ENCODE measurements at places on chromosomes 4 and X.
A peak's percentile ranks its signal among the peaks of the same experiment; 100 is the strongest.

DNA sequence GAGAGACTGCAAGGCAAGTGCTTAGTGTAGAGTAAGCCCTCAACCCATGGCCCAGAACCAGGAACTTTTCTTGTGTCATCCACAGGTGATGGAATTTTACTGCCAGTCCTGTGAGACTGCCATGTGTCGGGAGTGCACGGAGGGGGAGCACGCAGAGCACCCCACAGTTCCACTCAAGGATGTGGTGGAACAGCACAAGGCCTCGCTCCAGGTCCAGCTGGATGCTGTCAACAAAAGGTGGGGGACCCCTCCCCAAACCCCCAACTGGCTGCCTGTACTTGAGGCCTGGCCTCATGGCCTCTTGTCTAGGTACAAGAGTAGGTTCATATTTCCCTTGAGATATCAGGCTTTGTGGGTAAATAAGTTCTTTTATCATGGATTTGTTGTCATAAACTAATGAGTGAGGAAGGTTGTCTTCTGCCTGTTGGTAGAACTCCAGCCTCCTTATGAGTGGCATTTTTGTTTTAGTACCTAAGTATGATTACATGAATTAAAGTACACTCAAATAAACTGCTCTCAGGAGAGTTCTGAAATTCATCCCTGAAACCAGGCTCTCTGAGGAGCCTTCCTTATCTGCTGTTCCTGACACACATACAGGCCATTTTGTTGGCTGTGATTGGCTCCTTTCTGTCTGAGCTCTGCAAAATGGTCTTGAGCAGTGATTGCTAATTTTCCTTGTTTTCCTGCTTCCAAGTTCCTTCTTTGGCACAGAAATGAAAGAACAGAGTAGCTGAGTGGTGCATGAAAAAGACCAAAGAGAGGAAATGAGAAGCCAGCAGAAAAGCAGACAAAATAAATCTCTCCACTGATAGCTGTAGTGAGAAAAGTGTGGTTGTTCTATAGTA is 51.4 kb upstream of the MND1 start:
- DNase-seq: peak; percentile 18
- H3K4me3 ChIP-seq: no peak overlapping the region
- H3K27me3 ChIP-seq: no peaks in the 10 kb centered on the region

DNA sequence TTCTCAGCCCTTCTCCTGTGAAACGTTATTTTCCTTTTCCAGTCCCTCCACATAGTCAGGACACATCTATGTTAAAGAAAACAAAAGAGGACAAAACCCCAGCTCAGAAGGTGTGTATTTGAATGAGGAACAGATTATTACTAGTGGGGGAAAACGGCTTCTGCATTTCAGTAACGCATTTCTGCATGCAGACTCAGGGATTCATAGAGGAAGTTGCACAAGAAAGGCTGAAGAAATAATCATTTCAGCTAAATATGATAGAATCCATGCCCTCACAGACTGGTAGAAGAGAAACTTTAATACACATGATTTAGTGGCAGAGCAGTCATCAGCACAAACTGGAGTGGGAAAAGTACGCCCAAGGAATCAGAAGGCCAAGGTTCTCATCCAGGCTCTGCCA is 270.8 kb upstream of the FGF13 start:
- H3K27me3 ChIP-seq: no peaks in the 10 kb centered on the region
- no peak overlapping the region for H3K27ac ChIP-seq
- H3K4me3 ChIP-seq: no peak overlapping the region
- H3K36me3 ChIP-seq: no peaks in the 10 kb centered on the region

DNA sequence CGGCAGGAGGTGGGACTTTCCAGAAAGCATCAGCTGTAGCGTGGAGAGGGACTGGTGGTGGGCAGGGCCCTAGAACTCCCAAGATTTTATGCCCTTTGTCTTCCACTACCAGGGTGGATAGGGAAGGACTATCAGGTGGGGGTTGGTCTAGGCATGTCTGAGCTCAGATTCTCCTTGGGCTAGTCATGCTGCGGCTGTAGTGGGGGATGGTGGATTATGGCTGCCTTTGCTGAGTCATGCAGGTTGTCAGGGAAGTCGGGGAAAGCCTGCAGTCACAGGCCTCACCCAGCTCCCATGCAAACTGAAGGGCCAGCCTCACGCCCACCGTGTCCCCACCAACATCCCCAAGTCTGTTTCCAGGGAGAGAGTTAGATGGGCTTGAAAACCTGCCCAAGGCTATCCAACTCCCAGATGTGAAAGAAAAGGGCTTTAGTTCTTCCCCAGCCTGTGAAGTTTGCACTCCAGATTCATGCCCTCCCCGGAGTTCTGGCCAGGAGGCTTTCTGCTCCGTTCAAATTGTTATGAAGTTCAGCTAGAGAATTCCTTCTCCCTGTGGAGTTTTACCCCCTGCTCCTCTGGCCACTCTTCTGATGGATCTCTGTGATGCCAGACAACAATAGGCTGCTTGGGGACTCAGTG is 13.4 kb upstream of the MEPE start:
- no peaks in the 10 kb centered on the region for H3K4me1 ChIP-seq
- no peaks in the 10 kb centered on the region for H3K36me3 ChIP-seq
- H3K27me3 ChIP-seq: no peaks in the 10 kb centered on the region

- no peak overlapping the region for H3K27ac ChIP-seq
- H3K27me3 ChIP-seq: no peaks in the 10 kb centered on the region
- no peak overlapping the region for H3K4me3 ChIP-seq
- peaks cover 3% of the 10 kb centered on the region for H3K4me1 ChIP-seq
- H3K36me3 ChIP-seq: no peaks in the 10 kb centered on the region
These were observed 6.3 kb downstream of the FMR1 start for GRCh38 chrX:147917700-147918695.

- DNase-seq: no peak
- H3K27ac ChIP-seq: peak overlapping the region; percentile 62
- no peaks in the 10 kb centered on the region for H3K27me3 ChIP-seq
- no peaks in the 10 kb centered on the region for H3K36me3 ChIP-seq
- peaks cover 12% of the 10 kb centered on the region for H3K4me1 ChIP-seq
These were observed 33.6 kb downstream of the ELOVL6 start for GRCh38 chr4:110164856-110165255.

DNA sequence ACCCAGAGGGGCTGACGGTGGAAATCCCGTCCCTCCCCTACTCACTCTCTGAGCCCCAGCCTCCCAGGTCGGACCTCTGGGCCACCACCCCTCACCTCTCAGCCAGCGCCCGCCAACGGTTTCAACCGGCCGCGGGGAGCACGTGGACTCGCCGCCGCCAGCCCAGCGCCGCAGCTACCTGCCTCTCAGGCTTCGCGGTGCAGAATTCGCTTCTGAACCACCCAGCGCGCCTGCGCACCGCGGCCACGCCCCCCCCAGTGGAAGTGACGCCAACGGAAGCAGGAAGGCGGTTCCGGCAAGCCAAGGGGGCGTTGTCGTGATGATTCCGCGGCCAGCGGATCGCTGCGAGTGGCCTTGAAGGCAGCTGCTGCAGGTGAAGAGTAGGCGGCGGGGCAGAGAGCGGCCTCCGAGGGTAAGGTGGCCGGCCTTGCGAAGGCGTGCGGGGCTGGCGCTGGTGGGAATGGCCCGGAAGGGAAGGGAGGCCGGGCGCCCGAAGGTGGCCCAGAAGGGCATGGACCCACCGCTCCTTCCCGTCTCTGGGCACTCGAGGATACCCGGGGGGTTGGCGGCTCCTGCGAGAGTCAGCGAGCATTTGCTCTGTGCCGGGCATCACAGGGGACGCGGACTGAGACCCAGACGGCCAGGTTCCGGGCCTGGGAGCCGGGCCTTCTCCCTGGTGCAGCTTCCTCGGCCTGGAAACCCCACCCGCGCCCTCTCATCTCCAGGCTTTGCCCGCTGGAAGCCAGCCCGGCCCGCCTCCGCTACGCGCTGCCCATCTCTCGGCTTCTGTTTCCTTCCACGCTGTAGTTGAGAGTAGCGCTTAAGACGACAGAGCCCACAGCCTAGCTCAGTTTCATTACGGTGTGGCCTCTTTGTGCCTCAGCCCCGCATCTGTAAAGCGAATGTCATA is at the start of the genes LYAR and ZBTB49:
Gene LYAR (minus strand): TSS at position 214 of the 910 bp plus-strand sequence. CDS start 6,412 bp downstream, outside the sequence.
Gene ZBTB49 (plus strand): TSS at position 311 of the 910 bp plus-strand sequence. CDS start 9,695 bp downstream, outside the sequence.
- peak within 1 kb of the TSS; percentile 85 for H3K4me3 ChIP-seq
- H3K36me3 ChIP-seq: no peaks in the 10 kb centered on the region

DNA sequence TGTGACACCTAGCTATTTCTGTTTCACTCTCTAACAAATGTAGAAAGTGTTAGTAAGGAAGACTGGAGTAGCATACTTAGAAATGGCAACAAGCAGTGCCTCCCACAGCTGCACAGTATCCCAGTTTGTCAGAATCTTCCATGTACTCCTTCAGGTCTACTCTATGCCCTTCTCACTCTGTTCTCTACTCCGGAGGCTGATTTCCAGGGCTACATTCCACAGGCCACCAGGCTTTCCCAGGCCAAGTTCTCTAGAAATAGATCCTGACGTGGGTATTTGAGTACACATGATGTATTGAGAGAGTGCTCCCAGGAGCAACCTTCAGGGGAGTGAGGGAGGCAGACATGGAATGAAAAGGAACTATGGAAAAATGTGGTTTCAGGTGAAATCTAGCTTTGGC is 177.3 kb upstream of the GK2 start:
- H3K27ac ChIP-seq: peak overlapping the region; percentile 68
- peaks cover 13% of the 10 kb centered on the region for H3K4me1 ChIP-seq
- no peaks in the 10 kb centered on the region for H3K27me3 ChIP-seq
- H3K36me3 ChIP-seq: no peaks in the 10 kb centered on the region
- no peak for DNase-seq

DNA sequence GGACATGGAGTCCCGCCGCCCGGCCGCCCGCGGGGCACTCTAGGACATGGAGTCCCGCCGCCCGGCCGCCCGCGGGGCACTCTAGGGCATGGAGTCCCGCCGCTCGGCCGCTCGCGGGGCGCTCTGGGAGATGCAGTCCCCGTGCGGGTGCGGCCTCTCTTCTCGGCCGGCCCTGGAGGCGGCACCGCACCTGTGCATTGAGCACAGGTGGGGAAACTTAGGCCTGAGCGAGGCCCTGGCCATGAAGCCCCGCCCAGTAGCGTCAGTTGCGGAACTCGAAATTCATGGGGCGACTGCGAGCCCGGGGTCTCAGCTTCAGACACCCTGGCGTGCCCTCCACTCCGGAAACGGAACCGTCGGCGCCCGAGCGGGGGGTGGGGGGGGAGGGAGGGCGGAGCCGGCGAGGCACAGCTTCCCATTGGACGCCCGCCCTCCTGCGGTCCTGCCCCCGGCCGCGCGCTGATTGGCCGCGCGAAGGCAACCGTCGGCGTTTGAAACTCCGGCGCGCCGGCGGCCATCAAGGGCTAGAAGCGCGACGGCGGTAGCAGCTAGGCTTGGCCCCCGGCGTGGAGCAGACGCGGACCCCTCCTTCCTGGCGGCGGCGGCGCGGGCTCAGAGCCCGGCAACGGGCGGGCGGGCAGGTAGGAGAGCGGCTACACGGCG is at the start of the genes TACC3 and TMEM129:
Gene TACC3 (plus strand): TSS at position 519 of the 663 bp plus-strand sequence. CDS start 1,901 bp downstream, outside the sequence.
Gene TMEM129 (minus strand): TSS at position 321 of the 663 bp plus-strand sequence. CDS start 486 bp downstream, outside the sequence.
- no peaks in the 10 kb centered on the region for H3K27me3 ChIP-seq
- peaks cover 4% of the 10 kb centered on the region for H3K36me3 ChIP-seq
- peak within 1 kb of the TSS; percentile 68 for H3K4me3 ChIP-seq

Measured in cardiac muscle cell (in vitro differentiated cells and primary cell).